Activated naive CD8-positive, alpha-beta T cell treated with anti-CD3 and anti-CD28 coated beads for 36 hours (primary cell): ENCODE measurements at places on chromosomes 12 and 14.
A peak's percentile ranks its signal among the peaks of the same experiment; 100 is the strongest.

DNA sequence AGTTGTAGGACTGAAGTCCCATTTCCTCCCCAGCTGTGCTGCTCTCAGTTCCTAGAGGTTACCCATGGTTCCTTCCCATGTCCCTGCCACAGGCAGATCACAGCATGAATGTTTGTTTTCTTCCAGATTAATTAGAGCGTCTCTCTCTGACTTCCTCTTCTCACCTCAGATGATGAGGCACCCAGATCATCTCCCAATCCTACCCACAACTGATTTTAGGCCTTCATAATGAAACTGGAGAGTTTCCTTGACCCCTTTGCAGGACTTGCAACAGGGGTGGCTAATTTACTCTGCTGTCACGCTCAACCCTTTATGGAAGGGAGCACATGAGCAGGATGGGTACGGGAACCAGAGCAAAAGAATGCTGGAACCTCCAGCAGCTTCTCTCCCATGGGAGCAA lies 32.1 kb upstream of the TXNRD1 start:
- no peak for DNase-seq

DNA sequence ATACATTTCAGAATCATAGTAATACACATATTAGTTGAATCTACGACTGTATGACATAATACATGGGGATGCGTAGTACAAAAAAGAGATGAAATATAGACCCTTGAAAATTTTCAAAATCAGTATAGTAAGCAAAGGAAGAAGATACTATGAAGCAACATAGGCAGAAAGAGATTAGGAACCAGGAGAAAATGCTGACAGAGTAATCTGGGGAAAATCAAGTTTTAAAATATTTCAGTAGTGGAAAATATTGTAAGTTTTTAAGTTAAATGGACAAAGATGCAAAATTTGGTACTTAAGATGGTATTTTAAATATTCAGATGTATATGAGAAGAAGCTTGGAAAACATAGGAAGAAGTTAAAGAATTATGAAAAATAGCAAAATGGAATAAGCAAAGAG lies 915.6 kb upstream of the LRFN5 start:
- DNase-seq, result no peak

- no peak for DNase-seq
These were observed 126.9 kb upstream of the RBM19 start for GRCh38 chr12:114092981-114093380.

DNA sequence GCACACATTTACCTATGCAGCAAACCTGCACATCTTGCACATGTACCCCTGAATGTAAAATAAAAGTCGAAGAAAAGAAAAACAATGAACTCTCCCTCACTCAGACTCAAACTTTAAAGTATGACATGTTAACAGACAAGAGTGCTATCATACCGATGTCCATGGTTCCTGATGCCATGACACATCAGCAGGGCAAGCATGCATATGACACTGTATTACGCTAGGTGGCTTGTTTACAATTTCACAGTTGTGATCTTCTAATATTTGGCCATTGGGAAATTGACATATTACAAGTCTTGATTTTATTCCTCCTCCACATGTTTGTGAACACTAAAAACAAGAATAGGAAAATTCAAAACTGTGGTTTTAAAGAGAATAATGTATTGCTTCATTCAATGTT lies 126.6 kb downstream of the ADAMTS20 start:
- no peak for DNase-seq

GRCh38 chr12:91110311-91110924 lies 876 bp downstream of the LUM start:
- DNase-seq, result no peak

DNA sequence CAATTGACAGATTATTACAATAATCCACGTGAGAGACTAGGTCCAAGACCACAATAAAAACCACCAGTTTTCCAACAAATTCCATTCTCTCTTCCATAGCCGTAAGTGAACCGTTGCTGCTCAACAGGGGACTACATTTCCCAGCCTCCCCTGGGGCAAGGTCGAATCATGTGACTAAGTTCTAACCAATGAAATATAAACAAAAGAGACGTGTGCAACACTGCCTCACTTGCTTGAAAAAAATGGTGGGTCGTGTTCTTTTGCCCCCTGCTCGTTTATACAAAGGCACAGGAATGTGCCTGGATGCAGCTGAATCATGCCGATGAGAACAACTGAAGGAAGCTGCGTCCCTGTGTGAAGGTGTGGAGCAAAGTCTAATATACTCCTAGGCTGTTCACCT lies 51.1 kb downstream of the HSPB8 start:
- no peak for DNase-seq

DNA sequence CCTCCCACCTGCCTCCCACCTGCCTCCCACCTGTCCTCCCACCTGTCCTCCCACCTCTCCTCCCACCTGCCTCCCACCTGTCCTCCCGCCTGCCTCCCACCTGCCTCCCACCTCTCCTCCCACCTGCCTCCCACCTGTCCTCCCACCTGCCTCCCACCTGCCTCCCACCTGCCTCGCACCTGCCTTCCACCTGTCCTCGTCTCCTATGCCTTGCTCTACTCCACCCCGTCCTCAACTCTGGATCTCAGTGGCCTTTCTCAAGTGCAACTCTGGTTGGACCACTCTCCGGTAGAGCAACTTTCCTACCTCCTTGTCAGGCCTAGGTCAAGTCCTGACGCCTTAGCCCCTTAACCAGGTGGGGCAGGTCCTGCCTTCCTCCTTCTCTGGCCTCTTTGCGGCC lies 29.3 kb upstream of the PEX5 start:
- DNase-seq, result no peak

GRCh38 chr12:106759526-106760183 lies 14.8 kb upstream of the RIC8B start:
- no peak for DNase-seq

GRCh38 chr12:48165089-48165981 lies 8.0 kb upstream of the ASB8 start:
- peak; percentile 26 for DNase-seq

GRCh38 chr12:125888921-125889320 lies 823.7 kb downstream of the AACS start:
- no peak for DNase-seq

GRCh38 chr12:26125400-26126339 lies 833 bp upstream of the BHLHE41 start:
- DNase-seq, result peak; percentile 55

DNA sequence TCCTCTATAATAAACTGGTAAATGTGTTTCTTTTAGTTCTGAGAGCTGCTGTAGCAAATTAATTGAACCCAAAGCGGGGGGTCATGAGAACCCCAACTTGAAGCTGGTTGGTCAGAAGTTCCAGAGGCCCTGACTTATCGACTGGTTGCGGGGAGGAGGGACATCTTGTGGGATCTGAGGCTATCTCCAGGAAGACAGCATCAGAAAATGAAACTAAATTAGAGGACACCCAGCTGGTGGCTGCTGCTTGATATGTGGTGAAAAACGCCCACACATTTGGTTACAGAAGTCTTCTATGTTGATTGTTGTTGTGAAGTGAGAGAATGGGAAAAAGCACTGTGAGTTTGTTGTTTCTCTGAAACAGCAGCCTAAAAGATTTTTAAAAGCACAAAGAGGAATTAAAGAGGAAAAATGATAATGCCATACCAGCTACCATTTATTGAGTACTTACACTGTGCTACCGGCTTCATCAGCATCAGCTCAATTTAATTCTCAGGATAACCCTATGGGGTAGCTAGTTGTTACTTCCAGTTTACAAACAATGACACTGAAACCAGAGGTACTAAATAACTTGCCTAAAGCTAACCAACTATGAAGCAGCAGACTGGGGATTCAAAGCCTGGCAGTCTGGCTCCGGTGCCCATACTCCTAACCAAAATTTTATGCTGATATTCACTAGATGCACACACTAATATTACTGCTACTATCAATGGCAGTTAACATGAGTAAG lies 24.3 kb downstream of the DDX24 start:
- DNase-seq, result peak; percentile 39

DNA sequence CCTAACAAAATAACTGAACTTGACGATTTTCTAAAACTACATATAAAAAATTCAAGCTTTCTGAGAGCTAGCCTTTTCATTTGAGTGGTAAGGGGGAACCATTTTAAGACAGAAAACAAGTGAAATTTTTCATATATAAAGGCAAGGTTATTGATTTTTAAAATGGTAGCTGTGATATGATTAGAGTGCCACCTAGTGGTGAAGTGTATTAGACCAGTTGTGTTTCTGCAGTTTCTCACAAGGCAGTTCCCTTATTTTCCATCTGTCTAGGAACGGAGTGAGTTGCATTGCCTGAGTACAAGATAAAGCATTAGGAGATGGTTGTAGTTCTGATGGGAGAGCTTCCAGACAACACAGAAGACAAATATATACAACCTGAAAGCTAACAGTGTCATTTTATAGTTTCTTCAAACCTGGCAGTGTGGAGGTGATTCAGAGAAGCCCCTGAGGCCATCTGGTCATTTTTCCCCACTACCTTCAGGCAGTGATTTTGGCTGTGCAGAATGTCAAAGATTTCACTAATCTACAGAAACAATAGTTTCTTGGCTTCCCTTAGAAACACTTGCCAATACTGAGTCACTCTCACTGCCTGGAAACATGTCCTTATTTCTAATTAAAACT lies 180.8 kb downstream of the C12orf50 start:
- DNase-seq, result no peak

DNA sequence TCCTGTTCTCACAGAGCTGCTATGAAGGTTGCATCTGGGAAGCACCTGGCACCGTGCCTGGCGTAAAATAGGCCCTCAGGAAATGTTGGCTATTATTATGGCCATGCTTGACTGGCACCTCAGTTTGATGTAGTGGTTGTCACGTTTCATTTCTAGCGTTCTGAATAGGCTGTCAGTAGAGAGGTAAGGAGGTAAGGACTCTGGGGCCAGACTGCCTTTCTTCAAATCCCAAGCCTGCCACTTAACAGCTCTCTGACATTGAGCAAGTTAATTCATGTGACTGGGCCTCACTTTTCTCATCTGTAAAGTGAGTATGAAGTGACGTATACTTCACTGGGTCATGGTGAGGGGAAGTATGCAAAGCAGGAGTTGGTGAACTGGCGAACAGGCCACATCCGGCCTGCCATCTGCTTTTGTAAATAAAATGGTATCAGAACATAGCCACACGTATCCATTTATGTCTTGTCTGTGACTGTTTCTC lies 196.2 kb downstream of the CACNA1C start:
- no peak for DNase-seq

GRCh38 chr12:54358191-54358944 lies 5.9 kb downstream of the GPR84 start:
- peak; percentile 61 for DNase-seq

DNA sequence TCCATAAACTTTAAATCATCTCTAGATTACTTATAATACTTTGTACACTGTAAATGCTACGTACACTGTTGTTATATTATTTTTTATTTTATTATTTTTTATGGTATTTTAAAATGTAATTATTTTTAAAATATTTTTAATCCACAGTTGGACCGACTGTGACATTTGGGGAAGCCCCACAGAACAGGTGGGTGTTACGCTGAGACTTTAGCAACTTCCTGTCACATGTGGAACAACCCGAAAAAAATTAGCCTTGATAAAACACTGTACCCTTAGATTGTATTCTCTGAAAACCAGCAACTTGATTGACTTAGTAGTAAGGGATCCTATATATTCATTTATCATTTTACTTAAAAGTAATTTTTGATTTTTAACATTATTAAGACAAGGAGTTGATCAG lies 1755.7 kb upstream of the SEL1L start:
- no peak for DNase-seq
